ENCODE measurements at places on chromosomes 2 and 18.

DNA sequence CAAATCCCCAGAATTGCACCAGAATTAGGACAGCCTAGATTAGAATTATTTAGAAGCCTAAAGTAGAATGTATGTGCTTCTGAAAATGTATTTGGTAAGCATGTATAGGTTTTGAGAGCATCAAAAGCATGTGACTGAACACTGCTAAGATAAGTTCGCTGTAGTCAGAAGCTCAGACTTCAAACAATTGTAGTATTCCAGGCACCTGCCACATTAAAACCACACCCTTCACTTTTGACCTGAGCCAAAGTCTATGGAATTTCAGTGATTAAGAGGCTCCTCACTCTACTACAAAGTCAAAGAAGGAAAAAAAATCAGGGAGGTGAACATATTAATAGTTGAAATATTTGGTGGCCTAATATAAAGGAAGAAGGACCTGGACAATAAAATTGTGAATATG is 8.2 kb downstream of the KCNJ3 start:
- no peak for DNase-seq
- no peaks in the 10 kb centered on the region for H3K27me3 ChIP-seq
- no peaks in the 10 kb centered on the region for H3K4me1 ChIP-seq
- no peak overlapping the region for H3K4me3 ChIP-seq

- no peak for DNase-seq
- H3K27ac ChIP-seq: no peak overlapping the region
- H3K4me1 ChIP-seq: no peaks in the 10 kb centered on the region
- peaks cover 3% of the 10 kb centered on the region for H3K36me3 ChIP-seq
These were observed 149.0 kb upstream of the KCTD1 start for GRCh38 chr18:26697186-26697884.

- H3K27ac ChIP-seq: no peak overlapping the region
- H3K27me3 ChIP-seq: no peaks in the 10 kb centered on the region
- H3K36me3 ChIP-seq: no peaks in the 10 kb centered on the region
- no peak overlapping the region for H3K4me3 ChIP-seq
- DNase-seq: no peak
These were observed 104.9 kb downstream of the ANKRD44 start for GRCh38 chr2:197205585-197206215.

DNA sequence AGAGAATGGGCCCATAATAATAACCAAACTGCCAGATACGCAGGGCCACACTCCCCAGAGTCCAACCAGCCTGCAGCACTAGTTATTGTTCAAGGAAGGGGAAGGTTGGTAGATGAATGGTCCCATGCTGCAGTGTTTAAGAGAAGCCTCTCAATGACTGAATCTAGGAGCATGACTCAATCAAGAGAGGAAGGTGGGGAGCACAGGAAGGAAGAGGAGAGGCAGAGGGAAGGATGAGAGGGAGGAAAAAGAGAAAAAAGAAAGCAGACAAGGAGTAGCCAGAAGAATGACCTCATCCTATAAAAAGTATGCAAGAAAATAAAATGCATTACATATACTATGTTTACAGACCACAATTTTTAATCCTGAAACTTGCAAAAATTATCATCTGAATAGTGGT is 174.5 kb downstream of the TCF4 start:
- peak overlapping the region; percentile 53 for H3K27ac ChIP-seq
- no peak overlapping the region for H3K4me3 ChIP-seq
- H3K4me1 ChIP-seq: peaks cover 42% of the 10 kb centered on the region
- no peaks in the 10 kb centered on the region for H3K27me3 ChIP-seq
- no peaks in the 10 kb centered on the region for H3K36me3 ChIP-seq

- no peak for DNase-seq
- H3K36me3 ChIP-seq: no peaks in the 10 kb centered on the region
- no peak overlapping the region for H3K4me3 ChIP-seq
- H3K27ac ChIP-seq: no peak overlapping the region
These were observed 39.0 kb upstream of the SPRED2 start for GRCh38 chr2:65471409-65471808.

GRCh38 chr2:183564726-183565125 is 440.5 kb downstream of the NUP35 start:
- no peak for DNase-seq
- no peaks in the 10 kb centered on the region for H3K4me1 ChIP-seq
- H3K36me3 ChIP-seq: no peaks in the 10 kb centered on the region

Measured in mesothelial cell of epicardium (in vitro differentiated cells).